ENCODE measurements at places on chromosomes 5 and 9. TPM values are rescaled to one million over a fixed set of nuclear protein-coding genes. Genes with fewer than 3 reads are reported as not detected.

GNA14 gene
- 72.2 TPM for total RNA-seq

PDE6A gene
- total RNA-seq = under 0.01 TPM

GPRIN1 gene
- 4.5 TPM for total RNA-seq

RNF20 gene
- 18.8 TPM for total RNA-seq

TRMO gene
- total RNA-seq = 11.8 TPM

SVEP1 gene
- total RNA-seq = under 0.01 TPM

SLC34A1 gene
- not detected for total RNA-seq

PCDHB11 gene
- 0.13 TPM for total RNA-seq

IGFBPL1 gene
- 0.13 TPM for total RNA-seq

SLC25A48 gene
- total RNA-seq = not detected

DNA sequence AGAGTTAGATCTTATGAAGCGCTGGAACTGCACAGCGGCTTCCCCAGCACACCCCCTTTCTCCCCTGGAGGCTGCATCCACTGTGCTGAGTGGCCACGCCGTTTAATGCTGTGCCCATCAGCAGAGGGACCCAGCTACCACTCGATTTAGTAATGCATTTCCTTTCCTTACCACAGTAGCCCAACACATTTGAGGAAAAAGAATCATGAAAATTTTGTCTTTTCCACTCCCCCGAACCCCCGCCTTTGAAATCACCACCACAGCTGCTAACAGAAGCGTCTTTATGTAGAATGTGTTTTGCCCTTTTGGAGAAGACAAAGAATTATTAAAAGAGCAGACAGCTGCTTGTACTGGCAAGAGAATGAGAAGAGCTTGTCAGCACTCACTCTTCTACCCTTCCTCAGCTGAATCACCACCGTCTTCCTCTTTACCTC is 73.2 kb downstream of the ACER2 start:
- DNase-seq = no peak

DNA sequence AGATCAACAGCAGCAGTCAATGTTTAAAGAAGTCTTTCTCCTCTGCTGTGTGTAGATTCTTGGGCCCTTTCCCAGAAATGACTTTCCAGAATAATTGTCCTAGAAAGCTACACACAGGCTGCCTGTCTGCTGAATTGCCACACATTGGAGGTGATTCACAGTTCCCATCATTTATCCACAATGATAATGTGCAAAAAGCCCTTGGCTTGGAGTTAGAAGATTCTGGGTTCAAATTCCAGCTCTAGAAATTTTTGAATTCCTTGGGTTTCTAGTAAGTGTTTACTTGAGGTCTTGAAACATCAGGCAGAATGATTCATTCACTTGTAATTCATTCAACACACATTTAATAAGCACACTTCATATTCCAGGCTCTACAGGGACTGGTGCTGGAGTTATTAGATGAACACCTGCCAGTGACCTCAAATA is 28.6 kb upstream of the EPB41L4B start:
- no peak for DNase-seq

DNA sequence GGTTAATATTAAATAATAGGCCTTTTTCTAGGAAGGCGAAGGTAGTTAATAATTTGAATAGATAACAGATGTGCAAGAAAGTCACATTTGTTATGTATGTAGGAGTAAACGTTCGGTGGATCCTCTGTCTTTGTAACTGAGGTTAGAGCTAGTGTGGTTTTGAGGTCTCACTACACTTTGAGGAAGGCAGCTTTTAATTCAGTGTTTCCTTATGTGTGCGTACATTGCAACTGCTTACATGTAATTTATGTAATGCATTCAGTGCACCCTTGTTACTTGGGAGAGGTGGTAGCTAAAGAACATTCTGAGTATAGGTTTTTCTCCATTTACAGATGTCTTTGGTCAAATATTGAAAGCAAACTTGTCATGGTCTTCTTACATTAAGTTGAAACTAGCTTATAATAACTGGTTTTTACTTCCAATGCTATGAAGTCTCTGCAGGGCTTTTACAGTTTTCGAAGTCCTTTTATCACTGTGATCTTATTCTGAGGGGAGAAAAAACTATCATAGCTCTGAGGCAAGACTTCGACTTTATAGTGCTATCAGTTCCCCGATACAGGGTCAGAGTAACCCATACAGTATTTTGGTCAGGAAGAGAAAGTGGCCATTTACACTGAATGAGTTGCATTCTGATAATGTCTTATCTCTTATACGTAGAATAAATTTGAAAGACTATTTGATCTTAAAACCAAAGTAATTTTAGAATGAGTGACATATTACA is 45.7 kb downstream of the TGFBR1 start:
- no peak for DNase-seq

GRCh38 chr9:95197692-95198271 is 119.7 kb downstream of the FANCC start:
- no peak for DNase-seq

DNA sequence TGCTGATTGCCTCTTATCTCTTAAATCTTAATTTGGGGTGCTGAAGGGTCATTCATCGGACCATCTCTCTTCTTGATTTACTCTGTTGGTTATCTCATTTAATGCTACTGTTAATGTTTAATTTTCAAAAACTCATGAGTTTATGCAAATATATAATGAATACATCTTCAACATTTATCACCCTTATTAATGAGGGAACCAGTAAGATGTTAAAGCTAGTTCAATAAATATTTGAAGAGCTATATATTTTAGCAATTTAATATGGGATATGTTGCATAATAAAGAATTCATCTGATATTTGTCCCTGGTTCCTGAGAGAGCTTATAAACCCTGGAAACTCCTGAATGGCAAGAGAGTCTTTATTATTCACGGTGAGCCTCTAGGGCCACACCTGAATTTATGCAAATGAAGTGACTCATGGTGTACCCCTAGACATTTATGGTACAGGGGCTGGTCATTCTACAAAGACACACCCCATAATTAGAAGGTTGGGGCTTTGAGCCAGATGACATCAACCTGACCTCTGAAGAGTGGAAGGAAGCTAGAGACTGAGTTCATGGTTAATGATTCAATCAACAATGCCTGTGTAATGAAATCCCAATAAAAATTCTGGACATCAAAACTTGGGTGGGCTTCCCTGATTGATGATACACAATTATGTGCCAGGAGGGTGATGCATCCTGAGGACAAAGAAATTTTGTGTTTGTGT is 339.5 kb upstream of the ZNF608 start:
- no peak for DNase-seq

GRCh38 chr5:146889169-146889568 is 10.6 kb upstream of the PPP2R2B start:
- no peak for DNase-seq

DNA sequence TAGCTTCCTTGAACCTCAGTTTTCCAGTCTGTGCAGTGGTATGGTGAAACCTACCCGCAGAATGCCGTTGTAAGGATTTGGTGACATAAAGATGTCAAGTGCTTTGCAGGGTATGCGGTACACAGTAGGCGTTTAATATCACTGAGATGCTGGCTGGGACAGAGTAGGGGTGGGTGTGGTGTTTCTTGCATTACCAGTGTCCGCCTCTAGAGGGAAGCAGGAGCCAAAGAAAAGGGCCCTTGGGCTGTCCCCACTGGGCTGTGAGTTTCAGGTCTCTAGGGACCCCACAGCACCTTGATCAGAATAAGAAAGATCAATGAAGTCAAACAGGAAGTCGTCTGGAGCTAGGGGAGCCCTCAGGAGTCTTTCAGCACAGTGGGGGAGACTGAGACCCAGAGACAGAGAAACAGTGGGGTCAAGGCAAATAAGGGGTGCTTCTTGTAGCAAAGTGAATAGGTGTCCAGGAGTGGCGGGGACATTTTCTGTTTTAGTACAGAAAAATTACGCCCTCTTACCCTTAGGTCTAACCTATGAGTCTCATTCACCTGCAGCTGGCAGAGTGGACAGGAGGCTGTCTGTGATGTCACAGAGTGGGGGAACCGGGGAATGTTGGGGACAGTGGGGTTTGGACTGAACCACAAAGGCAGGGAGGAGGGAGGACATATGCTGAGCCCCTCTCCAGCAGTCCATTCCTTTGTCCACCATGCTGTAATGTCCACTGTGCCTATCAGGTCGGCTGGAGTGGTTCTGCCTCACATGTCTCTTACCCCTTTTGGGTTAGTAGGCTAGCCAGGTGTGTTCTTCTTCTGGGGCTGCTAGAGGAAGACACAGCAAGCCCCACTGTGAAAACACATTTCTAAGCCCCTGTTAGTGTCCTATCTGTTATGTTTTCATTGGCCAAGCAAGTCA is 4.7 kb upstream of the TEX53 start:
- DNase-seq = peak; percentile 47

DNA sequence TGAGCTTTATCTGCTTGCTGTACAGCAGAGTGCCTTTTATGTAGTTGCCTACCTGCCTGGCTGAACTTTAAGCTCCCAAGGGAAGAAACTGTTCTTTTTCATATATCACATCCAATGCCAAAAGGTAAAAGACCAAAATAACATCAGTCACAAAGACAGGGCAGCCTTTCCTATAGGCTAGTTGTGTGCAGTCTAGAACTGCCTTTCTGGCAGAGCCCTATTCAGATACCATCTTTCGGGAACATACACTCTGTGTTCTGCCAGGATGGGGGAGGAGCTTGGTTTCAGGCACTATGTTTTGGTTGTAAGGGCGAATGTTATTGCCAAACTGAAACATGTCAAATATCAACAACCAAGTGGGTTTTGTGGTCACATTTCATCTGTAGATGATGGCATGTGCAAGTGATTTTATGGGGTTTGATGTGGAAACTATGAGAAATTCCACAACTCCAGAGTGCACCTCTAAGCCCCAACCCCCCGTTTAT is 314.5 kb downstream of the ADGRV1 start:
- no peak for DNase-seq

- DNase-seq = no peak
These were observed 507.3 kb downstream of the CTNND2 start for GRCh38 chr5:11396917-11397316.

DNA sequence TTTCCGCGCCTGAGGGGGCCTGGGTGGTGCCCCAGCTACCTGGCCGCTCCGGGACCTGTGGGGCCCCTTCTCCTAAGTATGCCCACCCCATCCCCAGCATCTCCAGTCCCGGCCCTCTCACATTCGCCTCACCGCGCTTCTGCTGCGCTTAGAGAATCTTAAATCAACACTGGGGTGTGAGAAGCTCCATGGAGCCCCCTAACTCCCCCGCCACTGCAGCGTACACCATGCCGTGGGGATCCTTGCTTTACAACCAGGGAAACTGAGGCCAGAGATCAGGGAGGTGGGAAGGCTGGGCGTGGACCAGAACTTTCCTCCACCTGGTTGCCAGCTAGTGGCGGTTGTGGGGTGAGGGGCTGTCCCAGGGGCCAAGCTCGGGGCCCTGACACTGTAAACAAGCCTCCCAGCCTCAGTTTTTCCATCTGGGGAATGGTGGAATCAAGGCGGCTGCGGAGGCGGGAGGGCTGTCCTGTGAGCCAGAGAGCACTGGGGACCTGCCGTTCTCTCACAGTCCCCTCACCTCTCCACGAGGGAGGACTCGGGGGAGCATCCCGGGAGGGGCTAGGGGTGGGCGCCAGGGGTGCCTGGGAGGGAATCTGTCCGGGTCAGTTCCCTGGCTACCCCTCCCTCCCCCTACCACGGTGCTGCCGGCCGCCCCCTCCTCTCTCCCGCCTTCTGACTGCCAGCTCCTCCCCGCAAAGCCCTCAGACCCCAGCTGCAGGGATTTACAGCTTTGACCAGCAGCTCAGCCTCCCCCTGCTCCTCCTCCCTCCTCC is 161.2 kb downstream of the C9orf50 start:
- no peak for DNase-seq

DNA sequence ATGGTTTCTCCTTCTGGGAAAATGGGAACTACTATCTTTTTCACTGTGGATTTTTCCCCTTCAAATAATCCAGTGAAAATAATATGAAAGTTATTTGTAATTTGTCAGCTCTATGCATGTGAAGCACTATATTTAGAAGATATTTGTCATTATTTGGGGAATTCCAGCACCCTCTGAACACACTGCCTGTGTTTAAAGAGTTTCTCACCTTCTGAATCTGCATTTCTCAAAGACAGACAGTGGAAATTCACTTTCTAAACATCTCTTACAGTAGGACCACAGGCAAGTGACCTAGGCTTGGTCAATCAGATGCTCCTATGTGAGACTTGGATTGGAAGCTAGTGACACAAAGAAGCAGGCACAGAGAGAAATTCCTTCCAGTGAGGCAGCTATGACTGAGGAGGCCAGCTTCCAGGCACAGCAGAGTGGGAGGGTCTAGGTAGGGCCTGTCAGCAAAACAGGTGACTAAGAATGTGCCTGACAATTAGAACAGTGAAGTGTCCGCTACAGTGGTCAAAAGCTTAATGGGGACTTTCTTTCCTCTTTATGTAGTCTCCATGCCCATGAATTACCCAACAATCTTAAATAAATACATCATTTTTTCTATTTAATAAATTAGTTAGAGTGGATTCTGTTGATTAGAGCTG is 167.2 kb downstream of the HMHB1 start:
- DNase-seq = no peak

GRCh38 chr9:720239-720881 is 121.1 kb upstream of the DMRT1 start:
- no peak for DNase-seq

- no peak for DNase-seq
These were observed 14.3 kb downstream of the KDM3B start for GRCh38 chr5:138366632-138367382.

DNA sequence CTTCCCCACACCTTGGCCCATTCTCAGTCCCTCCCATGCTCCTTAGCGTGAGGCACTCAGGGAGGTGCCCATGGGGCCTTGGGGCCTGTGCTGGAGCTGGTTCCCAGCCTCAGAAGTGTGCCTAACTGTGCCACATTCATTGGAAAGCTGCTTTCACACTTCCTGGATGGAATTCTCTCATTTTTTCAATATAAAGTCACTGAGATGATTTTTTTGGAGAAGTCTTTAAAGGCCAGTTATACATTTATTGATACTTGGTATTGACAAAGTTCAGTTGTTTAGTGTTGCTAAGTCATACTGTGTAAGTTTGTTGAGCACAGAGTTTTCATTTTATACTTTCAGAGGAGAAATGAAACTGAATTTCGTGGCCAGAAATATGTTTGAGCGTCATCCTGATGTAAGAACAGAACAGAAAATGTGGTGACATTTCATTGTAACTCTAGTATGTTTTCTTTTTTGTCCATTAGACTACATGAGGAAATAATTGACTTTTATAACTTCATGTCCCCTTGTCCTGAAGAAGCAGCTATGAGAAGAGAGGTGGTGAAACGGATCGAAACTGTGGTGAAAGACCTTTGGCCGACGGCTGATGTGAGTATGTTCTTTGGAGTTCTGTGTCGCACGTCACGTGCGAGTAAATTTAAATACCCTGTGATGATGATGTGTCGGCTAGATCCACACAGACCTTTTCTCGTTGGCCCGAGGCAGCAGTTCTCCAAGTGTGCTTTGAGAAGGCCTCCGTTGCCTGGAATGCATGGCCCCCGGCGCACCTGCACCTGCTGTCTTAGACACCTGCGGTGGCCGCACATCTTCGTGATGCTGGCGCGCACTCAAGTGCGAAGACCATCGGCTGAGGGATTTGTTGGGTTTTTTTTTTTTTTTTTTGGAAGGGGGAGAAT is 24.1 kb downstream of the TENT4A start:
- no peak for DNase-seq
